ENCODE measurements at places on chromosomes 1 and 21. TPM values are rescaled to one million over a fixed set of nuclear protein-coding genes. Genes with fewer than 3 reads are reported as not detected.

DNM3 gene
- total RNA-seq = 2.0 TPM

VHLL gene
- not detected for total RNA-seq

TEDDM1 gene
- total RNA-seq = not detected

LCE7A gene
- total RNA-seq = not detected

SAMD13 gene
- total RNA-seq = 1.2 TPM

PPIH gene
- 9.6 TPM for total RNA-seq

GCSAML gene
- total RNA-seq = not detected

KISS1 gene
- total RNA-seq = 1.7 TPM

HSD17B7 gene
- total RNA-seq = 17.5 TPM

DHRS3 gene
- total RNA-seq = 52.5 TPM

PIK3R3 gene
- 6.3 TPM for total RNA-seq

LYPD8 gene
- total RNA-seq = not detected

IQCC gene
- total RNA-seq = 2.0 TPM

RGSL1 gene
- total RNA-seq = not detected

TBX19 gene
- total RNA-seq = 2.0 TPM

DEGS1 gene
- total RNA-seq = 71.8 TPM

S100A12 gene
- not detected for total RNA-seq

DNAJC28 gene
- 1.3 TPM for total RNA-seq

OVAAL gene
- total RNA-seq = not detected

BTBD19 gene
- 3.9 TPM for total RNA-seq

CASZ1 gene
- under 0.01 TPM for total RNA-seq

TMEM125 gene
- not detected for total RNA-seq

OPN3 gene
- 11.1 TPM for total RNA-seq

UBL4B gene
- total RNA-seq = not detected

LHX8 gene
- total RNA-seq = under 0.01 TPM

INAVA gene
- total RNA-seq = not detected

NCMAP gene
- not detected for total RNA-seq

LSS gene
- 321 TPM for total RNA-seq
